ENCODE measurements at places on chromosomes 1 and 21.

DNA sequence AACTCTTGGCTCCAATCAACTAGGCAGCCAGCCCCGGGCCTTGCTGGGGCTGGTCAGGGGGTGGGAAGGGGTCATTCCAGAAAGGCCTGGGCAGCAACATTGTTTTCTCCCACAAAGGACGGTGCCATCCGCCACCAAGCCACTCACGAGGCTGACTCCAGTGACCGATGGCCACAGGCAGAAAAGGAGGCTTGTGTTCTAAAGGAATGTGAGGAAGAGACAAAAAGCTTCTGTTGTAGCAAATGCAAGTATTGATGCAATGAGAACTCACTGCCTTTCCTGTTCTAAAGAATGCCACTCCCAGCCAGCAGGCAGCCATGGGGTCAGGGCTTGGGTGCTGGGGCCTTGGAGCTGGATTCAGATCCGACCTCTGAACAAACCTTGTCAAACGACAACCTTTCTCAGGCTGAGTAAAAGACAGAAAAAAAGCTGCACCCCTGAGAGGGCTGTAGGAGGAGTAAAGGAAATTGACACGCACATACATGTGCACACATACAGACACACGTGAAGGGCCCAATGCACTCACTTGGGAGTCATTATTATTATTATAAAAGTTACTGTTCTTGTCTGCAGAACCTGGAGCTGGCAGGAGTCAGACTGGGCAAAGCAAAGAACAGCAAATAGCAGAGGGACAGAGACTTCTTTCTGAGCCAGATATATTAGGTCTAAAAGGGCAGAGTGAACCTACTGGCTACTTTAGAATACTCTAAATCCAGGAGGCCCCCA is 13.9 kb upstream of the PRMT2 start:
- DNase-seq = no peak

DNA sequence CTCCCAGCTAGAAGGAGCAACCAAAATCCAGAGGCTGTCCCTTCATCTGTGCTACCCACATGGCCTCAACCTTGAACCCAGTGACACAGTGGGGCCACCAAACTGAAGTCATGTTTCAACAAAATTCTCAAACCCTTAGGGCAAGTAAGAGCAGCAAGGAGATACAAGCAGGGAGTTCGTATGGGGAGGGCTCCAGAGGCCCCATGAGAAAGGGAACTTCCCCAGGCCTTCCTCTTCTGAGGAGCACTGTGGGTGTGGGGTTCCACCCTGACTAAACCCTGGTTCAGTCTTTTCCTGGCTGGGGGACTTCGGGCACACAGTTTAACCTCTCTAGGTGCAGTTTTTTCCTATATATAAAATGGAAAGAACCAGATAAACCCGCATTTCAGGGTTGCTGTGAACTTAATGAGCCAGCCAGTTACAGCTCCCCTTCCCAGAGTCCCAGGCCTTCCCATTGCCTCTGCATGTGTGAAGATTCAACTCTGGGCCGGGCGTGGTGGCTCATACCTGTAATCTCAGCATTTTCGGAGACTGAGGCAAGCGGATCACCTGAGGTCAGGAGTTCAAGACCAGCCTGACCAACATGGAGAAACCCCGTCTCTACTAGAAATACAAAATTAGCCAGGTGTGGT is 8.0 kb upstream of the THEMIS2 start:
- DNase-seq = no peak

- DNase-seq = no peak
Measured at GRCh38 chr1:166176416-166176815, 9.6 kb upstream of the FAM78B start.

GRCh38 chr1:165351863-165352441 is 4.6 kb downstream of the LMX1A start:
- no peak for DNase-seq

DNA sequence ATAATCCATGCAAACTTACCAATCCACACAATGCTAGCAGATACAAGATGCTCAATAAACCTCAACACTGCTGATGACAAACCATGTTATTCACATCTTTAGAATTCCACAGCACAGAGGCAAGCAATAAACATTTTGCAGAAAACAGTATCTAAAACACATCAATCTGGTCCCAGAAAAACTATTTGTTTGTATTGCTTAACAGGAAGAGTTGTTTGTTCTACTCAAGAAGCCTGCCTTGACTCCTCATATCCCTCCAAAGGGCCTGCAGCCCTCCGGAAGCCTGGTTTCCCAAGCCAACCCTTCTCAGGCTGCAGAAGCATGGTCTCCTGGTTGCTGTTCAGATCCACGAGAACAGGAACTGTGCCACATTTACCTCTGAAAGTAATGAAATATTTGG is 139.7 kb downstream of the RERE start:
- no peak for DNase-seq

GRCh38 chr1:66876664-66877063 is 48.0 kb downstream of the DNAI4 start:
- no peak for DNase-seq

DNA sequence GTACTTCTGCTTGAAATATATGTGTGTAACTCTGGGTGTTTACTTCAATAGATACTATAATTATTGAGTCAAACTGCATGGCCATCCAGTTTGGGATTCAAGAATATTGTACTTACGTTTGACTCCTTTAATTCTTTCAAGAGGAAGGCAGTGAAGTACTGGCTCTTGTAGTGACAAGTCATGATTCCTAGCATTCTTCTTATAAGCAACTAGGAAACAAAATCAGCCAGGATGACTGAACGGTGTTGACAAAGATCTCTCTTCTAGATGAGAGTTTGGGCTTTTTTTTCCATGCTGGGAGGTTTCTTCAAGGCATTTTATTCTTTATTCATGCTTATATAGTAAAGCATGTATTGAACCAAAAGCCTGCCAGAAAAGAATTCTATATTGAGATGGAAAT is 58.3 kb downstream of the CLEC20A start:
- no peak for DNase-seq

Data from HFF-Myc (cell line).